ENCODE measurements at places on chromosomes 13 and 19.
A peak's percentile ranks its signal among the peaks of the same experiment; 100 is the strongest.

DNA sequence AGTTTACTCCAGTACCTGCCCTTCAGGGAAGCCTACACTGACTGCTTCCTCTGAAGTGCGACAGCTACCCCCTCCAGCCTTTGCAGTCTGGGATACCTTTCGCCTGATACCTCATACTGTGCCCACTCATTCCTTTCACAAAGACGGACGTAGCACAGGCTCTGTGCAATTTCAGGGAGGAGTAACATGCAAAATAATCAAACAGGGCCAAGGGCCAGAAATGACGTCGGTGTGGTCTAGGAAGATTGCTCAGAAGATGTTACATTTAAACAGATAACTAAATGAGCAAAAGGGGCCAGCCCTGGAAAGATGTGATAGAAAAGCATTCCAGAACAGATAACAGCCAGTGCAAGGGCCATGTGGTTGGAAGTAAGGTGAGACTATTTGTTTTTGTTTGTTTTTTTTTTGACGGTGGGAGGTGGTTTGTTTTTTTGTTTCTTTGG is 6.6 kb upstream of the DDX39A start:
- peak; percentile 37 for DNase-seq

DNA sequence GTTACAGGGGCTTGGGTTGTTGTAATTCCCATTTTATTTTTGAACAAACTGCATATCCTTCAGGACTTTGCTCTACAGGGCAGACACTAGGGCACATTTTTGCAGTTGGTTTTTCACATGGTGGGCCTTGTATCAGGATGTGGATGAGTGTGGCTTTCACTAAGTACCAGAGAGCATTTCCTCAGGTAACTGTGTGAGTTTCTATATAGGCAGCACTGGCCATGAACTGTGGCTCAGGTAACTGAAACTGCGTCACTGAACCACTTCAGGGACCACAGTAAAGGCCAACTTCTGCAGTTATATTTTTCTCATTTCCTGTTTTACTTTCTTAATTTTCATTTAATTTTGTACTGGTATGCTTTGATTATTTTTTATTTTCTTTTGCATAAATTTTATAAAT is 166.5 kb downstream of the ZNF486 start:
- no peak for DNase-seq

DNA sequence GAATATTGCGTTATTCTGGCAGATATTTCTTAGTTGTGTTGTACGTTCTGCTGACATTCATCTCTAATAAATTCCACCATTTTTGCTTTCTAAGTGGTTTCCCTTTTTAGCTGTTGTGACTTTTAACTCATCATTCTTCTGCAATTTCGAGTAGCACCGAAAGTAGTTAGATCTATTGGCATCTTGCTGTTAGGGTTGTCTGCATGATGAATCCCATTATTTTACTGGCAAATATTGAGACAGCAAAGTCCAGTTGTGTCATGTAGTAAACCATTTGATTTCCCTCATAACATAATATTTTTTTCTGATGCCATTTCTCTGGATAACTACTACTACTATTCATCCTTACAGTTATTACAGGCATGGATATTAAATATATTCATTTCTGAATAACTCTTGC is 143.9 kb downstream of the SLITRK1 start:
- DNase-seq: no peak

GRCh38 chr19:45526143-45526542 is 18.9 kb downstream of the VASP start:
- peak; percentile 82 for DNase-seq

- DNase-seq: peak; percentile 56
These were observed 867 bp downstream of the WBP4 start for GRCh38 chr13:41061914-41062837.

DNA sequence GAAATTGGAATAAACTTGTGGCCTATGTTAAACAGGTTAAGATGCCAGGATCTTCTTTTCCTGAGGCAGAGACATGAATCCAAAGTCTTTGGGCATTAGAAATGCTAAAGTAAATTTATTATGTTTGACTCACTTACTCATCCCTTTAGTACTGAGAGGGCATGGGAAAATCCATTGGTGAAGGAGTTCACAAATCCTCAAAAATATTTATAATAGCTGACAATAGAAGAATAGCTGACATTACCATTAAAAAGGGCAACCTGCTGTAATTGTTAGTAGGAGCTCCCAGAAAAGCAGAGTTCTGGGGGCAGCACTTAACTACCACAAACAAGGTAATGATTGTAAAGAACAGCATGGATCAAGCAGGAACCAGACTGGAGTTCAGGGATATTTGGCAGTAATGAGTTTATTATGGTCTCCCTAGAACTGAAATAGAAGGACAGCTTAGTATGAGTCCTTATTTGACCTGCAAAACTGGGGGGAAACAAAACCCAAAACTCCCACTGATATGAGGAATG is 285.8 kb upstream of the KLHL1 start:
- DNase-seq: no peak

- DNase-seq: peak; percentile 20
These were observed 44.2 kb downstream of the TBC1D4 start for GRCh38 chr13:75437582-75438318.

GRCh38 chr19:38744874-38745273 is 600 bp upstream of the CAPN12 start:
- DNase-seq: no peak

GRCh38 chr13:31875134-31875533 is 135.8 kb downstream of the RXFP2 start:
- no peak for DNase-seq

- no peak for DNase-seq
These were observed at the start of gene TLE2 for GRCh38 chr19:3029065-3029923. Gene TLE2, minus strand, starts transcription at chr19:3029280. Its CDS starts 376 bp downstream, at chr19:3028904.

GRCh38 chr13:73497430-73497829 is 438.6 kb downstream of the KLF5 start:
- DNase-seq: no peak

DNA sequence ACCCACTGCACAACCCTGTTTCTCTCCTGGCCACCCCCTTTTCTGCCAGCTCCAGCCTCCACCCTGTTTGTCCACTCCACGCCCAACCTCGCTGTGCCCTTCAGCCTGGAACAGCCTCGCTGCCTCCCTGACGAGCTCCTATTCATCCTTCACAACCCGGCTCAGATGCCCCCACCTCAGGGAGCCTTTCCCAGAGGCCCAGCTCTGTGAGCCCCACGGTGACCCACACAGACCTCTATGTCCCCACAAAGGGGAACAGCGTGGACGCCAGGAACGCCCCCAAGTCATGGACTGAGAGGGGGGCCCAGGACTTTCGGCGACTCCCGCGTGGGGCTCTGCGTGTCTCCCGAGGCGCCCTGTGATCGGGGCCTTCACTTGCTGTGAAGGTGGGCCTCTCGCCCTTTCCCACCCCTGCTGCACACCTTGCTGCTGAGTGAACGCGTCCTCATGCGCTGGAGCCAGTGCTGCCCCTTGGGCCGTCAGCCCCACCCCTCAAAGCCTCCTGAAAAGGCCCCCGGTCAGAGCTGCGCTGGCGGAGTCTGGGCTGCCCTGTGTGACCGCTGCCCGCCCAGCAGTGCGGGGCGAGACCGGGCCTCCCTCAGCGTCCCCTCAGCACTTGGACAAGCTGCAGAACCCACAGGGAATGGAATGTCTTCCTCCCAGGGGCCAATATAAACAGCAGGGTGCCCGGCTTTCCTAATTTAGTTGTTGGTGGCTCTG is 40.0 kb downstream of the ADPRHL1 start:
- no peak for DNase-seq

DNA sequence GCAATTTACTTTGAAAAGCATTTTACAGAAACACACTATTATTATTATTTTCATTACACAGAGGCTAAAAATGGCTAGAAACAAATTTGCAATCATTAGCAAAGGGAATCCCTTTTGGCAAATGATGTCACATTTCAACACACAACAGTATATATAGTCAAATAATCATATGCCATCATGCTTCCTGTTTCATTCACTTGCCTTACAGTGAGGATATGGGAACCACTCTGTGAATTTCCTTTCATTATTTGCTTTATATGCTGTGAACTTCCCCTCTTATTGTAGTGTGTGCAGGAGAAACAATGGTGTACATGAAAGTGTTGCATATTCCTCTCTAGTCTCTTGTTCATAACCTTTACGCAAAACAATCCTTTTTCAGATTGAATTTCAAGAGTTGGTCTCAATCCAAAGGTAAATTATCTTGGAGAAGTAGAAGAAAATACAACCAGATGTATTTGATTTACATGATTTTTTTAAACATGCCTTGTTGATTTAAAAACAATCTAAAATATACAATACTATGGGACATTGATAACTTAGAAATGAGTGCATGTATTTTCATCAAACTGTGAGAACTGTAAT is 657.3 kb downstream of the EFNB2 start:
- DNase-seq: no peak

DNA sequence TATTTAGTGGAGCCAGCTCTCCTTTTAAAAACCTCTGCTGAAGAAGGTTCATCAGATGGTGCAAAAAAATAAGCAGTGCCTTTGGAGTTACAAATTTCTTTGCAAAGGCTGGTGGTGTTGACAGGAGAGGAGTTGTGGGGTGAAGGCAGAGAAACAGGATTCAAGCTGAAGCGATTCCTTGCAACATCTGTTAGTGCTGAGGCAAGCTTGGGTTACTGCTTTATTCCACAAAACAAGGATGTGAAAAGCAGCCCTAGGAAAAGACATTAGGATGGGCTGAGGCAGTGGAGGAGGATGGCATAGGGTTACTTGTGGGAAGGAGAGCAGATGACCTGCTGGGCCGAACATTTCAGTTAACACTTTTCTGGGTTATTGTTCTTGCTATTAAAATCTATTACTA is 390.7 kb downstream of the DLEU7 start:
- no peak for DNase-seq

GRCh38 chr13:98004107-98004506 is 50.6 kb downstream of the IPO5 start:
- DNase-seq: peak; percentile 6

- no peak for DNase-seq
These were observed 8.2 kb upstream of the NFIC start for GRCh38 chr19:3357992-3358688.

DNA sequence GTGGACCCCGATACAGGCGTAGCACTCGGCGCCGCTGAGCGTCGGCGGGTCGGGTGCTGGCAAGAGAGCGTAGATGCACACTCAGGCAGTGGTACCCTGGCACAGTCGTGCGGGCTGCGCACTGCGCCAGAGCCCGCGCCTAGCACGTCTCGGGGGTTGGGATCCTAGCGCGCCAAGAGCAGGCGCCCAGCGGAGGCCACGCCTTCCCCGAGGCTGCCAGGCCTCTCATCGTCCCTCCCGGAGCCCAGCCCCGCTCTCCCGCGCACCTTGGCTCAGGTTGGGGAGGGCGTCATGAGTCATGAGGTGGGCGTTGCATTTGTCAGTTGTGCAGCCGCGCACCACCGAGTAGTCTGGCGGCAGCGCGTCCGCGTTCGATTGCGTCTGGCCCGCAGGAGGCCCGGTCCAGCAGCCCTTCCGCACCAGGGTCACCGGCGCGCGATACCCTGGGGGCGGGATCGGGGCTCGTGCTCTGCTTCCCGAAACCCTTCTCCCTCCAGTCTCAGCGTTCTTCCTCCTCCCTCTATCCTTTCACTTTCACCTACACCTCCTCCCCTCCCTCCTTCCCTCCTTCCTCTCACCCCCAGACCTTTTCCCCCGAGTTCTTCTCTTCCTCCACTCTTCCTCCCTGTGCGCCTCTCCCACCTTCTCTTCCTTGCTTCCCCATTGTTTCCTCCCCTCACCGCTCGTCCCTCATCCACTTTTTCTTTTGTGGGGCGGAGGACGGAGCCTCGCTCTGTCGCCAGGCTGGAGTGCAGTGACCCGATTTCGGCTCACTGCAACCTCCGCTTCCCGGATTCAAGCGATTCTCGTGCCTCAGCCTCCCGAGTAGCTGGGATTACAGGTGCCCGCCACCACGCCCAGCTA is 3.5 kb downstream of the LYPD5 start:
- DNase-seq: no peak

DNA sequence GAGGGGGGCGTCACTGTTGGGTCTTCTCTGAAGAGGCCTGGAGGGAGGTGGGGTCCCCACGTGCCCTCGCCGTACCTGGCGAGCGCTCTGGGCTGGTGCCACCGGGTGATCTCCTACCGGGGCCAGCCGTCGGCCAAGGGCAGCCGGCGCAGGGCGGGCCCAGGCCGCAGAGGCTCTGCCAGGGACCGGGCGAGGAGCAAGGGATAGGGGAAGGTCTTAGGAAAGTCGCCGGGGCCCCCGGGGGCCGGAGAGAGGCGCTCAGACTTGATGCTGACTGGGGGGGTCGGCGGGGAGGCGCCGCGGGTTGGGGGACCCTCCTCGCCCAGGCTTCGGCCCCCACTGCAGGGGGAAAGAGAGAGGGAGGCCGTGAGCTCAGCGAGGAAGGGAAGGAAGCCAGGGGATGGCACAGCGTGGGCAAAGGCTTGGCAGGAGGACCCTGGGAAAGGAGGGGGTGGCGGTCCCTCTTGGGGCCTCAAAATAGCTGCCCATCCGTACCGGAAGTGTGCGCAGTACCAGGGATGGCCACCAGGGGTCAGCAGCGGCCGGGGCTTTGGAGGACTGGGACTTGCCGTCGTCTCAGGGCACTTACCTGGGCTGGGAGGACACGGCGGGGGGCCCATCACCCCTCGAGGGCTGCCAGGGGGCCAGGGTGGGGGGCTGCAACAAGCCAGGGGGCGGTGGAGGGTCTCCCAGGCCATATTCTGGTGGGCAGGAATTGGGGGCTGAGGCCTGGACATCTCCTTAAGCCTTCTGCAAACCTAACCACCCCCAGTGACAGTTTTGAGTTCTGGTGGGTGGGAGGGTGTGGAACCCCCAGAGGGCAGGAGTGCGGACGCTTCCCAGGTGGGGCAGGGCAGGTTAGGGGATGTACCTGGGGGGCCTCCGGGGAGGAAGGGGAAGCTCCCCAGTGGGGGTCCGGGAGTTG is 7.7 kb upstream of the TMEM161A start:
- DNase-seq: peak; percentile 78

DNA sequence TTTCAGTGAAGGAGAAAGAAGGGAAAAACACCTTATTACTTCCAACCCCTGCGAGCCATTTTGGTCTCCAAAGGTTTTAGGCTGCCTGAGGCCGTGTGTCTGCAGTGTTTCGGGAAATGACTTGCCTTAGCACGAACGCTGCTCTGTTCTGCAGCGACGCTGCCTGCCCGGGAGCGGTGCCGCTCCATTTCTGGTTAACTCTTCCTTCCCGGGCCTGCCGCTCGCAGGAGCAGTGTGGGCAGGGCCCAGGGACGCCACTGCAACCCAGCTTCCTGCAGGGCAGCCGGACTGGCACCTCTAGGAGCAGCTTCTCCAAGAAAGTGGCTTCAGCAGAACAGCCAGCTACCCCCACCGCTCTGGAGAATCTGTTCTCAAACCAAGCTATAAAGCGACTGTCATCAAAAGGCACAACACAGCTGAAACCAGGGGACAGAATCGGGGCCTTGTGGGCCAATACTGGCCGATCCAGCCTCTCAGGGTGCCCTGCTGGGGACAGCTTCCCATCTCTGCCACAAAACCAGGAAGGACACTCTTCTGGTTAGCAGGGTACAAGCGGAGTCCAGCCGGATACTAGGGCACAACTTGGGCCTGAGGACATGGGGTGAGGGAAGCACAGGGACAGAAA is 72.2 kb downstream of the KCTD15 start:
- DNase-seq: peak; percentile 49

- DNase-seq: no peak
These were observed 6.4 kb downstream of the JAK3 start for GRCh38 chr19:17841371-17841809.

DNA sequence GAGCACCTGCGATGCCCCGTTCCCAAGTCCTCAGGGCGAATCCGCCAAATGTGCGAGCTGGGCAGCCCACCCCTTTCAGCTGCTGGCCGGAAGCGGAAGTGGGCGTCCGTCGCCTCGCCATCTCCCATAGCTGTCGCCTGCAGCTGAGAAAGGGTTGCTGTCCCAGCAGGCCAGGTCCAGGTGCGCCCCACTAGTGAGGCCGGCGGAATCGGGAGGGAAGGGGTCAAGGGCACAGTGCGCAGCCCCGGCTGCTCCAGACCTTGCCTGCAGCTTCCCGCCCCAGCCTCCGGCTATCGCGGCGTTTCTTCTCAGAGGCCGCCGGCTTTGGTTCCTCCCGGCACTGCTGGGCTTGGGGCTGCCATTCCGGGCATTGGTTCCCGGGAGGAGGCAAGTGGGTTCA is at the start of gene ZNF177:
Gene ZNF177 (plus strand): TSS at position 109 of the 400 bp plus-strand sequence. CDS start 15,299 bp downstream, outside the sequence.
- no peak for DNase-seq
